ENCODE measurements at places on chromosomes 11 and 22. TPM values are rescaled to one million over a fixed set of nuclear protein-coding genes. Genes with fewer than 3 reads are reported as not detected.

DNA sequence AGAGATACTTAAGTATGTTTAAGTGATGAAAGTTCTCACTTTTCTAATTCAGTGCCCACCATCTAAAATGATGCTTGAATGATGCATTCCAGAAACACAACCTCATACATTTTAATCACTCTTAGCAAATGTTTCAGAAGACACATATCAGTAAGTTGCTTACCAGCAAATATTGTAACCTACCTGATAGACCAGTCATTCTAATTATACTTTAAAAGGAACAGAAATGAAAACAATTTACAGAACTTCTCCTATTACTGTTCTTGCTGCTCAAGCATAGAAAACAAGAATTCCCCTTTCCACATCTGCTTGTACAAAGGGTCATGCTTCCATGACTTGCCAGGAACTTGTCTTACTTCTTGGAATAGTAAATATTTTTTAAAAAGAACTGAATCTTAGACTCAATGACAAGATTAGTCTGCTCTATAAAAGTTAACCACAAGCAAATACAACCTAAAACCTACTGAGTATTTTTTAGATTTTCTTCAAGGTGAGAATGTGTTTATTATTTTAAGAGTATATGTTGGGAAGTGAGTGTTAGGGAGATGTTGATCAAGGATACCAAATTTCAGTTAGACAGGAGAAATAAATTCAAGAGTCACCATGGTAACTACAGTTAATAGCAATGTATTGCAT, 82.0 kb upstream of the SC5D start:
- H3K36me3 ChIP-seq, result no peaks in the 10 kb centered on the region
- no peak overlapping the region for H3K27ac ChIP-seq
- H3K4me3 ChIP-seq, result no peak overlapping the region
- H3K4me1 ChIP-seq, result no peaks in the 10 kb centered on the region

DNA sequence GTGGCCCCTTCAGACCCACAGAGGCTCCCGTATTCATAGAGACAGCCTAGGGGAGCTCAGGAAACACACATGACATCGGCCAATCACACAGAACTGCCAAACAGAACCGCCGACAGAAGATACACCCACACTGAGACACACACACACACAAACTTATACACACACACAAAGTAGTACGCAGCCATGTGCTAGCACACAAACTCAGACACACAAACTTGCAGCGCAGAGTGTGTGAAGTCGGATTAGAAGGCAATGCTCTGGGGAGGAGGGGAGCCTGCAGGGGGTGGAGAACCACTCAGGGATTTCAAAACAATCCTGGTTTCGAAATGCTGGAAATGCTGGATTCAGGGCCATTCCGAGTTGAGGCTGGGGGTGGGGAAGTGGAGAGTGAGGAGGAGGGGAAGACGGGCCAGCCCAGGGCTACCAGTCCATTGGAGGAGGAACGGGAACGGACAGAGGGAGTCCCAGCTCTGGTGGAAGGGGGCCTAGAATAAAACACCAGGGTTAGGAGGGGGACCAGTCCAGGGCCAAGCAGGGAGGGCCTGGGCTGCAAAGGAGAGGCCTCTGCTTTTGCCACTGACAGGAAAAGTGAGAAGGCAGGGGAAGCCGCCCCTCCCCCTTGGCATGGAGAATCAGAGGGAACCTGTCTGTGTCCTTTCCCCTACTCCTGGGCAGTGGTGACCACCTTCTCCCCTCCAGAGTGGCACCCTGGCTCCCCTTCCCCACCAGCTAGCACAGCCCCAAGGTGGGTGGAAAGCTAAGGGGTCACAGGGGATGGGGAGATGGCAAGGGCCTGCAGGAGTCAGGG, 4.4 kb downstream of the BCL9L start:
- peak overlapping the region; percentile 89 for H3K27ac ChIP-seq
- peaks cover 77% of the 10 kb centered on the region for H3K4me1 ChIP-seq
- H3K36me3 ChIP-seq, result no peaks in the 10 kb centered on the region
- DNase-seq, result no peak
- H3K27me3 ChIP-seq, result no peaks in the 10 kb centered on the region

Gene EEF1G
- 781 TPM for total RNA-seq

Gene CCS
- total RNA-seq, result 56.6 TPM

DNA sequence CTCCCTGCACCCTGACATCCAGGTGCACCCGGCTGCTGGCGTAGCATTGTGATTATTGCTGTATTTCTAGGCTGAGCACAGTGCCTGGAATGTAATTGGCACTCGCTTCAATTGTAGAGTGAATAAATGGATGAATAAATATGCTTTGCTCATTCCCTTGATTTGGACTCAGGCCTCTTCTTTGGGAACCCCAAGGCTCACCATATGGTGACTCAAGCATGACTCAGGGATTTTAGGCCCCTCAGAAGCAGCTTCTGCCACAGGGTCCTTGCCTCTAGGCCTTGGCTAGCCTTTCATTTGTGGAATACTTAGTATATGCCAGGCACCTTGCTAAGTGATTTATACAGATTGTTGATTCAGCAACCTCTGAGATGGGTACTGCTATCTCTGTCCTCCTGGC, 78.9 kb downstream of the GRIK4 start:
- H3K4me1 ChIP-seq, result no peaks in the 10 kb centered on the region
- no peaks in the 10 kb centered on the region for H3K27me3 ChIP-seq
- H3K4me3 ChIP-seq, result no peak overlapping the region
- DNase-seq, result no peak

DNA sequence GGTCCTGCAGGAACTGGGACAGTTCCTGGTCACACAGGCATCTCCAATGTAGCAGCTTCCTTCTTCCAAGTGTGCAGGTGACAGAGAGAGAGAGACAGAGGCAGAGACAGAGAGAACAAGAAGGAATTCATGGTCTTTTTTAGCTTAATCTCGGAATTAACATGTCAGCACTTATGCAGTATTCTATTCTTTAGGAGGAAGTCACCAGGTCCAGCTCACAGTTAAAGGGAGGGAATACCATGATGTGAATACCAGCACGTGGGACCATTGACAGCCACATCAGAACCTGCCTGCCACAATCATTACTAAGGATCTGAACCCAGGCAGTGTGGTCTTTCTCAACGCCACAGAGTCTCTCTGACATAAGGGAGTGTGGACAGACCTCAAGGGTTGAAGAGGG, 341.6 kb downstream of the MN1 start:
- no peaks in the 10 kb centered on the region for H3K4me1 ChIP-seq
- no peaks in the 10 kb centered on the region for H3K36me3 ChIP-seq

DNA sequence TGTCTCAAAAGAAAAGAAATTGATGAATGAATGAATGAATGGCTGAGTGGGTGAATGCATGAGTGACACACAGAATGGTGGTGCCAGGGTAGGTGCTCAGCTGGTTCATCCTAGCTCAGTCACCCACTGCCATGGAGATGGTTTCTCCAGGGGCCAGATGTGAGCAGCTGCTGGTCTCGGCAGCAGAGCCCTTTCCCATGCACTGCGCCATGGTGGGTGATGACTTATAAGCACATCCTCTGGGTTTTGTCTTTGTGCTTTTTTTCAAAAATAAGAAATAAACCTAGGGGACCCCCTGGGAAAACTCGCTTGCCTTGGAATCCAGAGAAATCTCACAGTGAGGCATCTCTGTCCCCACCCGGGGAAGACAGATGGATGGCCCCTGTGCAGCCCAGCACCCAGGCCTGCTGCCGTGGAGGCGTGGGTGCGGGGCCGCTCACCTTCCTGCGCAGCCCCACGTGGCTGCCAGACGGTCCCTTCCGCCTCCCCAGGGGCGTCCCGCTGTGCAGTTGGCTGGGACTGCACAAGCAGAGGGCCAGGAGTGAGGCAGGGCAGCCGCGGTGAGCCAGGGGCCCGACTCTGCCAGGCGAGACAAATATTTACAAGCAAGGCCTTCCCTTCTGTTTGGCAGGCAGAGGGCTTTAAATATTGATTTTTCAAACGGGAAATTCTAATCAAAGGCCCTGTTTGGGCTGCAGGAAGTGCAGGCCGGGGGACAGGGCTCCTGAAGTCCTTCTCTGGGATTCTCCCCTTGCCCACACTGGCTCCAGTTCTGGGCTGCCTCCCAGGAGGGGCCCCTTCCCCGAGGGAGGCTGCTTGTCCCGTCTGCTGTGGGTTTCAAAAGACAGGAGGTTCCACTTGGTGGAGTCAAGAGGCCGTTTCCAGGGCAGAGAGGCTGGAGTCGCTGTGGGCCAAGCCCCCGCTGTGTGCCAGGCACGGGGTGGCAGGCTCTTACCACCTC, 24.3 kb downstream of the MPPED1 start:
- no peaks in the 10 kb centered on the region for H3K4me1 ChIP-seq
- no peaks in the 10 kb centered on the region for H3K27me3 ChIP-seq
- no peak overlapping the region for H3K4me3 ChIP-seq
- no peak for DNase-seq
- H3K27ac ChIP-seq, result no peak overlapping the region

All from Peyer's patch (tissue), 4 donors.